ENCODE measurements at places on chromosomes 3 and 15.

DNA sequence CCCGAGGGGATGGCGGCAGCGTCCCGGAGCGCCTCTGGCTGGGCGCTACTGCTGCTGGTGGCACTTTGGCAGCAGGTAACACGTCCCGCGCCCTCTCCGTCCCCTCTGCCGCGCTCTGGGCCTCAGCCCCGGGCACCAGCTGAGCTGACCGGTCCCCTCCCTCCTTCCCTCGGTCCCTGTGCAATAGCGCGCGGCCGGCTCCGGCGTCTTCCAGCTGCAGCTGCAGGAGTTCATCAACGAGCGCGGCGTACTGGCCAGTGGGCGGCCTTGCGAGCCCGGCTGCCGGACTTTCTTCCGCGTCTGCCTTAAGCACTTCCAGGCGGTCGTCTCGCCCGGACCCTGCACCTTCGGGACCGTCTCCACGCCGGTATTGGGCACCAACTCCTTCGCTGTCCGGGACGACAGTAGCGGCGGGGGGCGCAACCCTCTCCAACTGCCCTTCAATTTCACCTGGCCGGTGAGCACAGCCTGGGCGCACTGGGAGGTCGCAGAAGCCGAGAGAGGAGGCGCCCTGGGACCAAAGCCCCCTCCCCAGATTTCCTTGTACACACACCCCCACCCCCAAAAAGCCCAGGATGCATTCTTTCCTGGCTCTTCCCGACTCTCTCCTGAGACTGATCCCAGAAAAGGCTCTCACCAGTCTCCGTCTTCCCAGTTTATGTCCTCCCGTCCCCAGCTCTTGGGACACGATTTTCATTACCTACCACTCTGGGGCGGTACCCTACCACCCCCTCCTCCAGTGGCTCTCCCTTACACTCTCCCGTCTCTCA lies 705 bp downstream of the DLL4 start:
- peak; percentile 61 for DNase-seq

- DNase-seq, result no peak
These were observed 40.8 kb downstream of the HDGFL3 start for GRCh38 chr15:83166830-83167229.

DNA sequence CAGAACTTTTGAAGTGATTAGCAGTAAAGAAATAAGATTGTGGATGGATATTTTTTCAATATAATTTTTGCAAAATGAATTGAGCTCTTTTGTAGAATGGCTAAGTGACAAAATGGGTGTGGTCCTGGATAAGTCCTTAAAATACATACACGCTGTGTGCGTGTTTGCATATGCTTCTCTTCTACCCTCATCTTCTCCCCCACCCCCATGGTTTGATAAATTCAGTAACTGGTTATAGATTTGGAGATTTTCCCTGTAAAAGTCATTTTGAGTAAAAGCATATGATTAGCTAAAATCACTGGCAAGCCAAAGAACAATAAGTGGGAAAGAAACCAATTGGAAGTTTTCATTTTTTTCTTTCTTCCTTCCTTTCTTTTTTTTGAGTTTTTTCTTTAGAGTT lies 453.9 kb upstream of the MDFIC2 start:
- no peak for DNase-seq

DNA sequence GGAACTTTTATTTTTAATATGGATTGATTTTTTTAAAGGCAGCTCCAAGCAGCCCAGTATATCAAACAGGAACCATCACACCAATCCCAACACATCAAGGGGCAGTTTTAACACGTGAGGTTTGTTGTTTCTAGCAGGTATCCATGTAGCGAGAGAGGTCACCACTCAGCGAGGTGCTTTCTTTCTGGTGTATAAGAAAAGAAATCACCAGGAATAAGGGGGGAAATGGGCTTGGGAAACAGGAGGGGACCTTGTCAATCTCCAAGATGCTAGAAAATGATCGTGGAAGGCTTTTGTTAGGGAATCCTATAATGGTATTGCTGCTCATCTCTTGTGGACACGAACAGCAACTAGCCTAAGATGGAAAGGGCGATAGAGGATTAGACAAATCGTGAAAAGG lies 402.9 kb upstream of the ATP11B start:
- no peak for DNase-seq

DNA sequence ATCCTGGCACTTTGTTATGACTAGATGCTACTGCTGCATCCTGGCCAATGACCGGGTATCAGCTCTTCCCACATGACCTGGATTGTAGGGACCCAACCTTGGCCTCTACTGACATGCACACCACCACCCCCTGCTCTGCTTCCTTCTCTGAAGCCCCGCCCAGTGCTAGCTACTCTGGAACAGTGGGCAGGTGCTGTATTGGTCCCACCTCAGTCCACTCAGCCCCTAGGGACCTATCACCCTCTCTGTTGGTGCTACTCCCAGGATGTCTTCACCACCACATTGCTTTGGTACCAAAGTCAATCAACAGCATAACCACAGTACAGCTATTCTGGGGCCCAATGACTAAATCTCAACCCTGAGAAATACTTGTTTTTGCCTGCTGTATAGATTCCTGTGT lies 170.2 kb upstream of the PRICKLE2 start:
- no peak for DNase-seq

DNA sequence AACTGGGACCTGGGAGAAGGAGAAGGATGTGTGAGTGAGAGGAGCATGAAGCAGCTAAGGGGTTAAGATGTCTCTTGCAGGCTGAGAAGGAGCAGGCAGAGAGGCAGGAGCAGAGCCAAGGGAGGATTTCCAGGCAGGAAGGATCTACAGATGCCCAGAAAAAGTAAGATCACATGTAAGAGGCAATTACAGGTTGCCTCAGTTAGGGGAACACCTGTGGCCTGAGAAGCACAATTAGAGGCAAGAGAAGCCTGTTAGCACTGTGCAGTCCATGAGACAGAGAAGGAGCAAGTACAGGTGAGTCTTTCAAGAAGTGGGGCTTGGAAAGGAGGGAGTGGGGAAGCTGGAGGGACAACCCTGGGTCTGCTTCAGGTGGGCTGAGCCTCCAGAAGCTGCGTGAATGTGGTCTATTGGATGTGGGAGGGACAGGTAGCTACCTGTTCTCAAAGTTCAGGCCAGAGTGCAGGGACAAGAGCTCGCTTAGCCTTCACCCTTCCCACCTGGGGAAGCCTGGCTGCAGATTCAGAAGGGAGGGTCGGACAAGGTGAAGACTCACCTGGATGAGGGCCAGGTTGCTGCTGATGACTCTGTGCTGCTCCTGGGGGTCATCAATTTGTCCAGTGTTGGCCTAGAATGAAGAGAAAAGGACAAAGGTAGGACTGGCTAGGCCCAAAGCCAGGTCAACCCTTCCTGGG lies 50.7 kb downstream of the SLC41A3 start:
- no peak for DNase-seq

GRCh38 chr15:61169275-61169903 lies 59.7 kb downstream of the RORA start:
- no peak for DNase-seq

- DNase-seq, result no peak
These were observed 70.5 kb upstream of the GOLGA6B start for GRCh38 chr15:72584006-72584405.

GRCh38 chr3:55242921-55243320 lies 244.2 kb downstream of the WNT5A start:
- no peak for DNase-seq

GRCh38 chr3:22729212-22729611 lies 473.9 kb upstream of the UBE2E2 start:
- DNase-seq, result no peak

DNA sequence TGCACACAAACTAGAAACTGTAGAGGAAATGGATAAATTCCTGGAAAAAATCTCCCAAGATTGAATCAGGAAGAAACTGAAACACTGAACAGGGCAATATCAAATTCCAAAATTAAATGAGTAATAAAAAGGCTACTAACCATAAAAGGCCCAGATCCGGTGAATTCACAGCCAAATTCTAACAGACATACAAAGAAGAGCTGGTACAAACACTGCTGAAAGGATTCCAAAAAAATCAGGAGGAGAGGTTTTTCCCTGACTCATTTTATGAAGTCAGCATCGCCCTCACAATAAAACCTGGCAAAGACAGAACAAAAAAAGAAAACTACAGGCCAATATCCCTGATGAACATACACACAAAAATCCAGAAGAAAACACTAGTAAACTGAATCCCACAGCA lies 462.4 kb upstream of the THBS1 start:
- DNase-seq, result no peak

DNA sequence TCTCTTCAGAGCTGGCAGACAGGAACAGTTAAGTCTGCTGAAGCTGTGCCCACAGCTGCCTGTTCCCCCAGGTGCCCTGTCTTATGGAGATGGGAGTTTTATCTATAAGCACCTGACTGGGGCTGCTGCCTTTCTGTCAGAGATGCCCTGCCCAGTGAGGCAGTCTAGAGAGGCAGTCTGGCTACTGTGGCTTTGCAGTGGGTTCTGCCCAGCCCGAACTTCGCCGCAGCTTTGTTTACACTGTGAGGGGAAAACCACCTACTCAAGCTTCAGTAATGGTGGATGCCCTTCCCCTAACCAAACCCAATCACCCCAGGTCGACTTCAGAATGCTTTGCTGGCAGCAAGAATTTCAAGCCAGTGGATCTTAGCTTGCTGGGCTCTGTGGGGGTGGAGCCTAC lies 91.2 kb downstream of the SLC25A26 start:
- DNase-seq, result no peak

- no peak for DNase-seq
These were observed 11.6 kb downstream of the IGF2BP2 start for GRCh38 chr3:185813205-185813604.

- no peak for DNase-seq
These were observed 220.2 kb downstream of the NTRK3 start for GRCh38 chr15:88036154-88036839.

DNA sequence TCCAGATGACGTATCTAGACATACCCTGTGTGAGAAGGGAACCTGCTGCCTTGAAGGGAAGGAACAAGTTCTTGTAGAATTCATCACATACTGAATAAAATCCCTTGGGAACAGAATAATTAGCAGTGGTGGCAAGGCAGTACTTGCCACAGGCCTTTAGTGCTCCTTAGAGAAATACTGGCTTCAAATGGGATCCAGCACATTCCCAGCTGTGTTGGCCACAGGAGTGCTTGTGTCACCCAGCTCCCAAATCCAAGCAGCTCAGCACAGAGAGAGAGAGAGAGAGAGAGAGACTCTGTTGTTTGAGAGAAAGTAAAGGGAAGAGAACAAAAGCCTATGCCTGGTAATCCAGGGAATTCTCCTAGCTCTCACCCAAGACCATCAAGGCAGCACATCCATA lies 969.0 kb upstream of the ALCAM start:
- DNase-seq, result no peak

DNA sequence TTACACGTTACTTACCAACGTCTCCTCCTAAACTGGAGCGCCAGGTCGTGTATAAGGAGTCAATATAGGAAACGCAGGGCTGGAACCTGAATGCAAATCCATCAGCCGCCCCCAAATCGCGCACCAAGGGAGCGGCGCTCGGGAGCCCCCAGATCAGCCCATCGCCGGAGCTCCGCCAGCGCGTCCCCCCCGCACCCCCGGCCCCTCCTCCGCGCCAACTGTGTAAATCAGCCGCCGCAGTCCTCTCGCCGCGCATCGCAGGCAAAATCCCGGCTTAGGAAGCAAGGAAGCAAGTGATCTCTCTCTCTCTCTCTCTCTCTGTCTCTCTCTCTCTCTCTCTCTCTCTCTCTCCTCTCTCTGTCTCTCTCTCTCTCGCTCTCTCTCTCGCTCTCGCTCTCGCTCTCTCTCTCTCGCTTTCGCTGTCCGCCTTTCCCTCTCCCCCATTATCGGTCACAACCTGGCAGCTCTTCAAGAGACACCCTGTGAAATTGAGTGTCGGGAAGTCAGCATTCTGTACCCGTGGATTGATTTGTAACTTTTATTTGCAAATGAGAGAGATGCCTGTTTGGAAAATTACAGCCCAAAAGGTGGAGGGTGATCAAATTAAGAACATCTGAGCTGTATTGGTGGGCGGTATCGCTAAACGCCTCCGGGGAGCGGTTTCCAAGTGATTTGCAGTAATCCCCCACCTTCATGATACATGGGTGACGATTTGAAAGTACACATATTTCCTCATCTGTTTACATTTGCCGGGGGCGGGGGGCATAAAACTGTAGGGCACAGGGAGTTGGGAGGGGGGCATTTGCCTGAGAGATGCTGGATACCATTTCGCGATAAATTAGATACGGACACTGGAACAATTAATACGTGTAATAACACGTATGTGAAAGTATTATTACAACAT lies 645 bp upstream of the SLITRK3 start:
- no peak for DNase-seq

GRCh38 chr3:140911822-140912221 lies 29.8 kb upstream of the SLC25A36 start:
- no peak for DNase-seq

- peak; percentile 71 for DNase-seq
These were observed 170.5 kb upstream of the PROK2 start for GRCh38 chr3:71955240-71956068.

DNA sequence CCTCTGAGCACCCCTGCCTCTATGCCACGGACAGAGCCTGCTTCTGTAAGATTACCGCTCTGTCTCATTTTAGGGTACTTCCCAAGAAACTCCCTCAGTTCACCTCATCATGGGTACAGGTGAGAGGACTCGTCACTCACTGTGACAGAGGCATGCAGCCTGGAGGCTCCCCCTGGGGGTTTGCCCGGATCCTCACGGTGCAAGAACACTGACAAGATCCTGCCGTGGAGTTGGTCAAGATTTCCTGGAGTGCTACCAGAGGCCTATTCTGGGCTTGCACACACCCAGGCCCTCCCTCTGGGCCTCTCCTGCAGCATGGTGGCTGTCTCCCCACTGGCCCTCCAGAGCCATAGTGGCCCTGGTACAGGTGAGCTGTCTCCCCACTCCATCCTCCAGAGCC lies 103.1 kb upstream of the TNIK start:
- DNase-seq, result no peak

- no peak for DNase-seq
These were observed 26.1 kb upstream of the MGA start for GRCh38 chr15:41634072-41634626.

DNA sequence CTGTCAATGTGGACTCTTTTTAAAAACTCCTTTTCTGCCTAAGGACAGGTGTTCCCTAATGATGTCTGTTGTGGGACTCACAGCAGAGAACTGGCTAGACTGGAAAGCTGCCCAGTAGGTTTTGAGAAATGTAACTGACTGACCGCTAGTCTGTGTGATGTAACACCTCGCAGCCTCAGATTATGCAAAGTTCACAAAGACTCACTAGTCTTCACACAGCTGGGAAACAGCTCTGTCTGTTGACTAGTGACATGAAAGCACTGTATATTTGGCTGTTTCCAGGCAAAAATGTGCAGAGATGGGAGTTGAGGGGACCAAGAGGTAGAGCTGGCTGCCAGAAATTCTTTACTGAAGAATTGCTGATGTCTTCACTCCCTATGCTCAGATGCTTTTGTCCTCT lies 10.3 kb downstream of the PDZRN3 start:
- DNase-seq, result peak; percentile 20
